Activated T-cell treated with anti-CD3 and anti-CD28 coated beads, Interleukin-2, amount 50 U/mL, for 72 hours (primary cell): ENCODE measurements at places on chromosomes 5 and 9. TPM values are rescaled to one million over a fixed set of nuclear protein-coding genes. Genes with fewer than 3 reads are reported as not detected.

GRCh38 chr5:133475986-133476385 is 136.4 kb downstream of the FSTL4 start:
- DNase-seq: no peak

The GPR151 gene
- total RNA-seq: not detected

- DNase-seq: no peak
Measured at GRCh38 chr9:118961857-118962256, 407.4 kb downstream of the BRINP1 start.

DNA sequence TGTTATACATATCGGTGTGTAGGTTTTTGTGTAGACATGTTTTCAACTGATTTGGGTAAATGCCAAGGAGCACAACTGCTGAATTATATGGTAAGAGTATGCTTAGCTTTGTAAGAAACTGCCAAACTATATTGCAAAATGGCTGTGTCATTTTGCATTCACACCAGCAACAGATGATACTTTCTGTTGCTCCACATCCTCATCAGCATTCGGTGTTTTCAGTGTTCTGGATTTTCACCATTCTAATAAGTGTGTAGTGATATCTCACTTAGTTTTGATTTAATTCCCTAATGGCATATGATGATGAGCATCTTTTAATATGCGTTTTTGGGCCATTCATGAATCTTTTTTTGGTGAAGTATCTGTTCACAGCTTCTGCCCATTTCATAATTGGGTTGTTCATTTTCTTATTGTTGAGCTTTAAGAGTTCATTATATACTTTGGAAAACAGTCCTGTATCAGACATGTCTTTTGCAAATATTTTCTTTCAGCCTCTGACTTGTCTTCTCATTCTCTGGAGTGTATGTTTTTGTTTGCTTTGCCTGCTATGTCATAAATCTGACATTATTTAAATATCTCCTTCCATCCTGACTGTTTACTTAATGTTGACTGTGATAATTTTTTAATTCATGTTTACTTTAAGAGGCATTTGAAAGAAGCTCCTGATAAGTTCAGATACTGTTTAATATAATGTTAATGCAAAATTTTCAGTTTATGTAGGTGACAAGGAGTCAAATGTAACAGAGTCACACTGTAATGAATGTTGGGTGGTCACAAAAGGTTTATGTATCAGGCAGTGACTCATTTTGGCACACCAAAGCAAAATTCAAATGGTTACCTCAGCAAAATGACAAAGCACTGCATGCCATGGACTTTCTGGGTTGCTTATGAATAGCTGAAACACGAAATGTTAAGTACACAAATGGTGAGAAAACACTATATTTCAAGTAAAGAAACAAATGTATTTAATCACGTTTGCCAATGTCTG is 181.1 kb upstream of the DAB2 start:
- no peak for DNase-seq

DNA sequence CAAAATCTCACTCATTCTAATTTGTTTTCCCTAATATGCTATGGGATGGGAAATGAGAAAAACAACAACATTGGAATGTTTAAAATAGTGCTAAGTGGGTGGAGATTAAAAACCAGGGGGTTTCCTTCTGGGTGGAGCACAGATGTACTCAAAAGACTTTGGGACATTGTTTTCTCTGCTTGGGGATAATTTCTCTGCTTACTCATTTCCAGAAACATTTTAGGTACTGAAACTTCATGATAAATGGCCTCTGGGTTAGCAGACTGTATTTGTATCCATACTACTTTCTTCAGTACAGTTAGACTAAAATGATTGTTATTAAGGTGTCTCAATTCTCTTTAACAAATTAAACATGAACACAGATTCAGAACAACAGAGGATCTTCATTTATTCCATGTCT is 17.4 kb downstream of the ELOVL7 start:
- no peak for DNase-seq

DNA sequence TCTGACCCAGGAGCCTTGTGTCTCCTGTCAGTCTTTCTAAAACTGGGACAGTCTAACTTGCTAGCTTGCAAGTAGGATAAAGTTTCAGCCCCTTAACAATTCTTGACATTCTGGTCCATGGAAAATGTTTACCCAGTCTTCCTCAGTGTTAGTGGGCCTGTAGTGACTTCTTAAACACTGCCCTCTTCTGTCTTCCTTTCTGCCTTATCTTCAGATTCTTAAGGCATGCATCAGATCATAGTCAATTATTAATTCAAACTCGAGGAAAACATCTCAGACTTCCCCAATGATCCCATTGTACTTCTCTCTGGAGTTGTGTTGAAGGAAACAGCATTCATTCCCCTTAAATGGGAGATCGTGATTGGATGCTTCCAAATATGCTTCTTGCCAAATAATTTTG is 1199.8 kb downstream of the DTWD2 start:
- no peak for DNase-seq

The CARTPT gene
- not detected for total RNA-seq

The F2RL1 gene
- total RNA-seq: 1.6 TPM

DNA sequence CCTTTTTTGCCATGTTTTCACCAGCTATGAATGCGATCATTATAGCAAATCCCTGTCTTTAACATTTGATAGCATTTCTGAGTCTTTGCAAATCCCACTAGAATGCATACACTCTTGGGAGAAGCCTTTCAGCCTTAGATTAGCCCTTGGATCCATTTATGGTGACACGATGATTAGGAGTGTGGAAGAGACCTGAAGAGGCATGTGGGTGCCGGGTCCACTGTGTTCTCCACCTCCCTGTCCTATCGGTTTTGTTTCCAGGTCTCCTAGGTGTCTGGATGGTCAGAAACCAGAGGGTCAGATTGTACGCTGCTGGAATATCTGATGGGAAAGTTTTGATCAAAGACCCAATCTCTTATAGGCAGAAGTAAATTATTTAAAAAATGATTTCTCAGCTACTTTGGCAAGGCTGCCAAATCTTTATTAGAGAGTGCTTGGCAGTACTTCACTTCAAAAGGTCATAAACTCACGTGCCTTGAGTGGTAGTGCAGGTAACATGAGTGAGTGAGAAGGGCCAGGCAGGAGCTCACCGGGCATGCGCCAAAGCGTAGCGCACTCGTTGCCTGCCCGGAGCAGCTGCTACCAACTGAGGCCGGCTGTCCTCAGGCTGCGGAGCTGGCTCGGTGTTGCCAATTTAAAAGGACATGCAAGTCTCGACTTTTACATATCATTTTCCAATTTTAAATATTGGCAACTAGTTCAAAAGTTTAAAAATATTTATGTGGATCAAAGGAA is 51.3 kb downstream of the PCSK5 start:
- DNase-seq: no peak
